ENCODE measurements at places on chromosomes 12 and 14.

DNA sequence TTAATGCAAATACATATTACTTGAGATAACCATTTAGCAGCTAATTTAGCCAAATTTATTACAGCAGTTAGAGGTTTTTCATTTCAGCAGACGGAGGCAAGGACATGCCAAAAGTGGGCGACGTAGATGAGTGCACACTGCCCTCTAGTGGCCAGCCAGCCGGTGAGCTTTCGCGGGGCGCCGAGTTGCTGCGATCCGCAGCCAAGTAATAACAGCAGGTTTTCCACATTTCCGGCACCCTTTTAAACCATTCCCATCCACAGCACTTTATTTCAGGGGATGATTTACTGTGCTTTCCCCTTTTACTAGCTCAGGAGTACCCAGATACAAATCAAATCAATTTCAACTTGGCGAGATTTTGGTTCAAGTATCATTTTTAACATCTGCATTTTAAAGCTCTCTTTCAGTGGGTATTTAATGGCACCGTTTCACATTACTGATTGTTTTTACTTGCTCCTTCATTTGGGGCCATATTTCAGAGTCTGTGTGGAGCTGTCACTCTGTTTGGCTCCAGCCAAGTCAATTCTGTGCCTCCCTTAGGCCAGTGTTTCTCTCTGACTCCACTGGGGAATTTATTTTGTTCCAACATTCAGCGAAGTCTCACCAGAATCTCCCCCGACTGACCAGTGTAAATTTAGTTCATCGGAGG lies 158.0 kb downstream of the EGLN3 start:
- DNase-seq, result peak; percentile 63

DNA sequence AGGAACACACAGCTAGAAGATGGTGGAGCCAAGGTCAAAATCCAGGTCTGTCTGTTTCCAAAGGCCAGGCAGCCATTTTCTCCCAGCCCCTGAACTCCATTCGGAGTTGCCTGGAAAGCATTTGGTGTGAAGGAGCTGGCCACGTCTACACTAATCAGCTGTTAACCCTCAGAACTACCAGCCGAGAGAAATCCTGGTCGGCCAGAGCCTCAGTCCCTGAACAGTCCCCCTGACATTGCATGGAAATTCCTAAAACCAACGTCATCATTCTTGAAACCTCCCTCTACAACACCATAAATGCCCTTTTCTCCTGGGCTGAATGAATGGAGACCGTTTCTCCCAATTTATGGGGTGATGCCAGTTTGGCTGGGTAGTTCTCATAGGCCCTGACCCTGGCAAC lies 245.6 kb downstream of the SLC41A2 start:
- DNase-seq, result no peak

DNA sequence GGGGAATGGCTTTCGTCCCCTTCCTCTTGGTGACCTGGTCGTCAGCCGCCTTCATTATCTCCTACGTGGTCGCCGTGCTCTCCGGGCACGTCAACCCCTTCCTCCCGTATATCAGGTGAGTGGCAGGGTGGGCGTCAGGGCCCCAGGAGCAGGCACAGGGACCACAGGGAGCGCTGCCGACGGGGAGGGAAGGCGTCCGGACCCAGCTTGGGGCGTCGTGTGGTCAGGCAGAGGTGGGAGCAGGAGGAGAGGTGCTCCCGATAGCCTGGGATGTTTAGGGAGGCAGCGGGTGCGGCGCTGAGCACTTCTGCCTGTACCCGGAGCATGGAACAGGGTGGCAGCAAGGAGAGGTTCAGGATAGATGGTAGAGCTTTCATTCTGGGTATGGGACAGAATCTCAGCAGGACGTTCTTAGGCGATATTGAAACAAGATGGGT lies 444 bp downstream of the DRAM1 start:
- no peak for DNase-seq

DNA sequence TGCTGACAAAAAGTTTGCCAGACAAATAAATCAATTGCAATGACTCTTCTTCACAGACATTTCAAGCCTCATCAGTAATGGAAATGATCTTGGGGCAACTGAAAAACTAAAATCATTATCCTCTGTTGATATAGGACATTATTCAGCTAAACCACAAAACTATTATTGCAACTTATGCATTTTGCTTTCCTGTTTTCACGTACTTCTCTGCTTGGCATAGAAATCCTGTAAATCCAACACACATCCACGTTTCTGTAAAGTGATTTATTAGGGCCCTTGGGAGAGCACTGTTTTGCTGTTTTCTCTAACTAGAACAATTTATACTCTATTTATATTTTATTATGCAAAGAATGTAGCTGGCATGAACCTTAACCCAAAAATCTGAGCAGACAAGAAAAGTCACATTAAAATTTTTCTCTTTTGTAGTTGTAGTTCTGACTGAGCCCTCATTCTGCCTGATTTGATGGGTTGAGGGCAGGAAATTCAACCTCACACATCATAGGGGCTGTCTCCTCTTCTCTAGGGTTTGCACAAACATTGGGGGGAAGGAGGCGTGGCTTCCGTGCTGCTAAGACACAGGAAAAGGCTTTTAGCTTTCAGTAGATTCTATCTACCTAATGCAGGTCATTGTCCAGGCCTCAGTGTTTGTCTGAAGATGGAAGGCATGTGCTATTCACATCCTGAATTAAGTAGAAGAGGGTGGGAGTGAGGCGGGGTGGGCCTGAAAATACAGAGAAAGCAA lies 11.5 kb upstream of the NUP107 start:
- DNase-seq, result peak; percentile 34

DNA sequence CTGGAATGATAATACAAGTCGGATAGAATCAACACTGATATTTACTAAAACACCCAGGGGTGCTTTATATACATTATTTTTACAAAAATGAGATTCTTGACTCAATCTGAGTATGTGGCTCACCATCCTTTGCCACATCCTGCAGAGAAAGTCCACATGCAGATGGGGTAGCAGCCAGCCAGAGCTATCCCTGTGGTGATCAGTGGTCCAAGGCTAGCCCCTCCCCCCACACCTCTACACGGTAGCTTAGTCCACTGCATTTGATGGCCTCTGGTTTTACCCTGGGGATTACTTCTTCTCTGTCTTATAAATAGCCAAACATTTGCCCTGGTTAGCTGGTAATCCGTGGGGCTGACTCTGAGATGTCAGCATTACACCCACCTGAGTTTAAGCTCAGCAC lies 28.1 kb upstream of the TTC7B start:
- no peak for DNase-seq

DNA sequence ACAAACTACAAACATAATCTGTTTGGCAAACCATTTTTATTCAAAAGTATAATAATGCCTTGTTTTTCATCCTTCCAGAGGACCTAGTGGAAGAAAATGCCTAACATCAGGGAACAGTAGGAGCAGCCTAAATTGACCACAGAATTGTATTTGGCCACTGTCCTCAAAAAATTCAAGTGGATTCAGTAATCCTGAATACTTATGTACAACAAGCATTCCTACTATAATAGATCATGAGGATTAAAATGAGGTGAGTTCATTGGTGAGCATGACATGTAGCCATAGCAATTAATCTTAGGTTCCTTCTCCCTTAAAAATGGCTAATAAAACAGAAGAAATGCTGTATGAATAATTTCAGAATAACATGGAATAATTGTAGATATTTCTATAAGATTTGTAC lies 209.3 kb downstream of the DAD1 start:
- no peak for DNase-seq

- no peak for DNase-seq
Observed at GRCh38 chr12:33587784-33588712, 148.4 kb upstream of the SYT10 start.

- no peak for DNase-seq
Observed at GRCh38 chr14:59305231-59305630, 116.8 kb downstream of the DAAM1 start.

DNA sequence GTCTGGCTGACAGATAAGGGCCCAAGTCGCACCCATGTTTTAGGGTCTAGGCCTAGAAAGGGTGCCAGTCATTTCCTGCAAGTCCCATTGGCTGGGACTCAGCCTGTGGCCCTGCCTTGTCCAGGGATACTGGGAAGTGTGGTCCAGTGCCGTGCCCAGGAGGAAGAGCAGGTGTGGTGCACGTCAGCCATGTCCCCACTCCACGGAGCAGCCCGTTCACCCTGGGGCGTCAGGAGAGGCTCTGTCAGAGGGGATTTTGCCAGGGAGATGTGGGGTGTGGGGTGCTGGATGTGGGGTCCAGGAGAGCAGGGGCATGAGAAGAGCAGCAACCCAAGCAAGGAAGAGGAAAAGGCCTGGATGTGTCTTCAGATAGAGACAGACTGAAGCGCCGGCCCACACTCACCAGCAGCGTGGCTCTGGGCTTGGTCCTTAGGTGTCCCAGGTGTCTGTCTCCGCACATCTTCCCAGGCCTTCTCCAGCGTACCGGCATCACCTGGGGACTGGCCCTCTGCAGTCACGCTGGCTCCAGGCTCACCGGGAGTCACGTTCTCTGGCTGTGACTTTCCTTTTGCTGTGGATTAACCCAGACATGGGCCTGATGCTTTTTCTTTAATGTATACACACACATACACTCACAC lies 138.2 kb downstream of the CACNA1C start:
- no peak for DNase-seq

GRCh38 chr12:53299101-53299453 lies 418 bp upstream of the MYG1 start:
- no peak for DNase-seq

DNA sequence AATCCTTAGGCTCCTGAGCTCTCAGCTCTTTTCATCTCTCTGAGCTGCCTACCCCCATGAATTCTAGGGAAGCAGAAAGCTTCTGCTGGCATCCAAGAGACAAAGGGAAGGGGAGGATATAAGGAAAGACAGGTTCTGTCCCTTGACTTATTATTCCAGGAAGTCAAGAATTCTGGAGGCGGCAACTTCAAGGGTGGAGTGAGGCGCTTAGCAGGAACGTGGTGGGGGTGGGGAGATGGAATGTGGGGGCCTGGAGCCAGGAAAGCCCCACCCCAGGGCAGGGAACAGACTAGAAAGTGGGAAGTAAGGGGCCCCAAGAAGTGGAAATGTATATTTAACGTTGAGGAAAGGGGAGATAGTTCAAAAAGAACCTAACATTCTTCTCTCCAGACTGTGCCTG lies 1.4 kb downstream of the CALCOCO1 start:
- DNase-seq, result no peak

DNA sequence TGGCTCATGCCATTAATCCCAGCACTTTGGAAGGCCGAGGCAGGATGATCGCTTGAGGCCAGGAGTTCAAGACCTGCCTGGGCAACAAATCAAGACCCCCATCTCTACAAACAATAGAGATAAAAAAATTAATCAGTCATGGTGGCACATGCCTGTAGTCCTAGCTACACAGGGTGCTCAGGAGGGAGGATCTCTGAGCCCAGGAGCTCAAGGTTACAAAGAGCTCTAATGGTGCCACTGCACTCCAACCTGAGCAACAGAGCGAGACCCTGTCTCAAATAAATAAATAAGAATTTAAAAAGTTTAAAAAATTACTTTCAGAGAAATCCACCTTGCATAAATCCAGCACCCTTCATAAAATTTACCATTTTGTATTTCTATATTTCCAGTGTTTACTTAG lies 2.2 kb downstream of the KLRF1 start:
- DNase-seq, result no peak

- no peak for DNase-seq
Observed at GRCh38 chr12:57983146-57983857, 41.9 kb downstream of the ATP23 start.

- DNase-seq, result no peak
Observed at GRCh38 chr12:11652351-11653040, 3.0 kb downstream of the ETV6 start.

All from stimulated activated CD4-positive, alpha-beta T cell treated with anti-CD3 and anti-CD28 coated beads, Interleukin-1b, Interleukin-23, amount 100 ng/mL, for 4 hours (primary cell).